ENCODE measurements at places on chromosomes 2 and 18.

GRCh38 chr2:64661741-64662169, 8.0 kb upstream of the SERTAD2 start:
- DNase-seq = no peak

DNA sequence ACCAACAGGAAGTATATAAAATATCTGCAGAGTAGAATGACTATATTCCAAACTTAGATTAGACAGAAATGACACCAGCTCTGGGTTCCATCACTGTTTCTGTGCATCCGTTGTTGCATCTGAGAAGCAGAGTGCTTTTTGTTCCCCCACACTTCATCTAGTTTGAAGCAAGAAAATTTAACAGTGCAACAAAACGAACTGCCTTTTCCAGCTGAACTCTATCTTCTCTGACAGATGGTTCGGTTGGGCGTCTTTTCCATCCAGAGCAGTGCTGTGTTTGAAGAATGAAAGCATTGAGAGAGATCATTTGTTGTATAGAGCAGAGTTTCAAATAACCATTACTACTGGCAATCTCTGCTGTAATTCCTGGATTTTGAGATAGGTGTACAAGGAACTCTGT, 757.5 kb downstream of the DPP10 start:
- DNase-seq = no peak

DNA sequence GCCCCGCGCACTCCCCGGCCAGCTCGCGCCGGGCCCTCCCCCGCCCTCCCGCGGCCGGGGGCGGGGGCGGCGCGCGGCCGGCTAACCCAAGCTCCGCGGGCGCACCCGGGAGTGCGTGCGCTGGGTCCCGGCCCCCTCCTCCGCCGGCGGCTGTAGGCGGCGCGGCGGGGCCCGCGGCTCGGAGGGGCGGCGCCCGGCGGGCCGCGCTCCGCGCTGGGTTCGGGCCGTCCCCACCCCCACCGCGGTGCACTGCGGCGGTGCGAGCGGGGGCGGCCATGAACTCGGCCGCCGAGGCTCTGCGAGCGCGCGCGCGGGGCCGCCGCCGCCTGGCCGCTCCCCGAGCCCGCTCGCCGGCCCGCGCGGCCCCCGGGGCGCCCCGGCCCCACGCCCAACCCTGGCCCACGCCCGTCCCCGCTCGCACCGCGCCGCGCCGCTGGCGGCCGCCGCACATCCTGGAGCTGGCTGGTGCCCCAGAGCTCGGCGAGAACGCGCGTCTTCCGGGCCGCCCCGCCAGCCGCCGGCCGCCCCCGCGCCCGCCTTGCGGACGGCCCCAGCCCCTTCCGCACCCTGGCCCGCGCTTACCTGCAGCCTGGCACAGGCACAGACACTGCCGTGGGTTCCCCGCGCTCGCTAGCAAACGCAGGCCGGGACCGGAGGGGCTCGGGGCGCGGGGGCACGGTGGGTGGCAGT, at the start of gene ZBTB14:
Gene ZBTB14 (minus strand): TSS at position 496 of the 690 bp plus-strand sequence. CDS start 2,480 bp downstream, outside the sequence.
- peak; percentile 67 for DNase-seq

- no peak for DNase-seq
These were observed 102.2 kb downstream of the DLGAP1 start for GRCh38 chr18:4352746-4353551.

GRCh38 chr2:152505495-152505906, 170.5 kb downstream of the FMNL2 start:
- no peak for DNase-seq

DNA sequence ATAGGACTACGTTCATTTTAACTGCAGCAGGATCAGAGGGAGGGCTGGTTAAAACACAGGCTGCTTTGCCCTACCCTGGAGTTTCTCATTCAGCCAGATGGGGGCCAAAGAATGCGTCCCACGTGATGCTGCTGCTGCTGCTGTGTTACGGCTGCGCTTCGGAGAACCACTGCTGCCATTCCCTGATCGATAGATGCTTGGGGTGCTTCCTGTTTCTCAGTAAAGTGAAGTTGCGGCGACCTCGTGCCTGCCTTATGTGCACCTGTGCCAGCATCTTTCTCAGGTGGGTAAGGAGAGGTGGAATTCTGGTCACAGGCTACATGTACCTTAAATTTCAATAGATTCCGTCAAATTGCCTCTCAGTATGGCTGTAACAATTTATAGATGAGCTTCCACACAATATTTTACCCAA, 24.7 kb upstream of the TOGARAM2 start:
- peak; percentile 28 for DNase-seq

- no peak for DNase-seq
These were observed 1277.8 kb upstream of the ZEB2 start for GRCh38 chr2:145797692-145798091.

GRCh38 chr2:106159866-106160785, 34.0 kb downstream of the UXS1 start:
- peak; percentile 70 for DNase-seq

GRCh38 chr18:57025540-57025939, 121.3 kb upstream of the BOD1L2 start:
- no peak for DNase-seq

GRCh38 chr18:9993521-9994025, 79.8 kb downstream of the VAPA start:
- DNase-seq = no peak

GRCh38 chr2:15069149-15069548, 436.6 kb downstream of the LRATD1 start:
- no peak for DNase-seq
